Central memory CD4-positive, alpha-beta T cell (primary cell): ENCODE measurements at places on chromosomes 6 and 20.

- DNase-seq, result no peak
Observed at GRCh38 chr20:51510936-51511605, 31.4 kb downstream of the NFATC2 start.

DNA sequence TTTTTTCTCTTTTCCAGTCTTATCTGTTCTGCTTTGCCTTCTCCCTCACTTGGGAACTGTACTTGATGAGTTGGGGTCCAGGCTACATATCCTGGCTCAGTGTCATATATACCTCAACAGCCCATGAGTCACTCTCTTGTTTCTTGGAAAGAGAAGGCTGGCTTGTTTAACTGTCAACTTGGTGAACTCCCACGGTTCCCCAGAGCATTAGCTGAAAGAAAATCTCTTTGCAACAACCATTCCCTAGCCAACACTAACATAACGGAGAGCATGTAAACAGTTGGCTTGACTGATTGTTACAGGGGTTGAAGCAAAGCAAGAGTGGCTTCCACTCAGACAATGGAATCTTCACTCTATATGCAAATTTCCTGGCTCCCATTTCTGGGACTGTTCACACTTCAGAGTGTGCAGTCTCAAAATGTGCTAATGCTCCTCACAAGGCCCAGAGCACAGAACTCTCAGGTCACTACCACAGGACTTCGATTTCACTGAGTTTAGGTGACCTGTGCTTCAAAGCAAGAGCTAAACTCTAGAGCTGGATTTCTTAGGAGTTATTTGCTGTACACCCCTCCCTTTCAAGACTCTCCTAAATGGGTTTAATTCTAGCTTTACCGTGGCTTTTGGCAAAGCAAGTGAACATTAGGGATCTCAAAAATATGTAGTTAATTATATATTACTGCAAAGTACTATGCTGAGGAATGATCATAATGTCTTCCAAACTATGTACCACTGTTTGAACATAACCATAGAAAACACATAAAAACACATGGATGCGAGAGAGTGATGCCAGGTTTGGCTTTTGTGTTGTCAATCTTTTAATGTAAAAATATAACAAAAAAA, 609.8 kb downstream of the RFPL4B start:
- DNase-seq, result no peak

DNA sequence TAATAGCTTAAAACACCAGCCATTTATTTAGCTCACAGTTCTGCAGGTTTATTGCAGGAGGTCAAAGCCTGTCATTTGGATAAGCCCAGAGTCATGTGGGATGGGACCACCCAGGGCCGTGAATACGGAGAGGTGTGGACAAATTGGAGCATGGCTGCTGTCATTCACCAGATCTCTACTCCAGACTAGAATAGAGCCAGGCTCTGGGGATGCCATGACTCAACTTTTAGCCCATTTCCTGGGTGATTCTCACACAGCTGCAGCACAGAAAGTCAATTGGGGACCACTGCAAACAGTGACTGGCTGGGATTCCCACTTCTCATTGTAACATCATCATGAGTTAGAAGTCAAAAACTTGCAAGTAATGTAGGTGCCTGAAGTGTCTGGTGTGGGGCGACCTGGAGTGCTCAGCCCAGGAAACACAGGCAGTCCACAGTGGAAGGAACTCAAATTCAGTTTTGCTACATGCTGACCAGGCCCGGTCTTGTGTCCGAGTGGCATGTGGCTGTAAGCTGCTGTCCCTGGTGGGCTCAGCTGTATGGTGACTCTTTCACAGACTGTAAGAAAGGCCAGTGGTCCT, 174.3 kb downstream of the SCP2D1 start:
- no peak for DNase-seq

DNA sequence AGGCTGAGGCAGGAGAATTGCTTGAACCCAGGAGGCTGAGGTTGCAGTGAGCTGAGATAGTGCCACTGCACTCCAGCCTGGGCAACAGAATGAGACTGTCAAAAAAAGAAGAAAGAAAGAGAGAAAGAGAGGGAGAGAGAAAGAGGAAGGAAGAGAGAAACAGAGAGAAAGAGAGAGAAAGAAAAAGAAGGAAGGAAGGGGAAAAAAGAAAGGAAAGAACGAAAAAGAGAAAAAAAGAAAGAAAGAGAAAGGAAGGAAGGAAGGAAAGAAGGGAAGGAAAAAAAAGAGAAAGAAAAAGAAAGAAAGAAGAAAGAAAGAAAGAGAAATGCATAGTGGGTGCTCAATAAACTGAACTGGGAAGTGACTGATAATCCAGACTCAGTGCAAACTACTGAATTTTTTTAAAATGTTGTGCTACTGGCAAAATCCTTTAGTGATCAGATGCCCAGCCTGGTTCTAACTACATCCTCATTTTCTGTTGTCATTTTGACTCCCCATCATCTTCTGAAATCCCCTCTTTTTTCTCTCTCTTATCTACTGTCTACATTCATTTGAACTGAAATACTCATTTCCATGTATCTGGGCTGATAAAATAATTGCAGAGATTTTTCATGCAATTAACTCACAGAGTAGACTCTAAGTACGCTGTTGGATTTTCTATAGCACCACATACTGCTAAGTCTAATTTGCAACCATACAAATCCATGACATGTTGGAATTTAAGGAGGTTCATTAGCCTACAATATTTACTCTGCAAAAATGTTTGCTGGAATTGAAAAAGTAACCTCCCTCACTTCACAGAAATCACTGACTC, 85.3 kb upstream of the HIVEP1 start:
- no peak for DNase-seq

- DNase-seq, result no peak
Observed at GRCh38 chr6:7260291-7261031, 52.5 kb downstream of the SSR1 start.

DNA sequence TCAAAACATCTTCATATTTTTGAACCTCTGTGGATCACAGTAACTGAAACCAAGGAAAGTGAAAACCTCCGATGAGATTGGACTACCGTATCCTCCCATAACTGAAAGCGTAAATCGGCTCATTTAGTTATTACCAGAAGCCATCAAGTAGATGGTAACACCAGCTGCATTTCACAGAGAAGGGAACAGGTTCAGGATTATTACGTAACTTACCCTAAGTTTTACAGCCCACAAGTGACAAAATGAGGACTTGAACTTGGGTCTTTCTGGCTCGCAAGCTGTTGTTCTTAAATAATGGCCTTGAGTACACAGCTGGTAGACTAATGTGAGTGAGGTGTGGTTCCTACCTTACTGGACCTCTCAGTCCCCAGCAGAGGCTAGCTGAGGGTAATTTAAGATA, 37.9 kb upstream of the CBLN4 start:
- no peak for DNase-seq

DNA sequence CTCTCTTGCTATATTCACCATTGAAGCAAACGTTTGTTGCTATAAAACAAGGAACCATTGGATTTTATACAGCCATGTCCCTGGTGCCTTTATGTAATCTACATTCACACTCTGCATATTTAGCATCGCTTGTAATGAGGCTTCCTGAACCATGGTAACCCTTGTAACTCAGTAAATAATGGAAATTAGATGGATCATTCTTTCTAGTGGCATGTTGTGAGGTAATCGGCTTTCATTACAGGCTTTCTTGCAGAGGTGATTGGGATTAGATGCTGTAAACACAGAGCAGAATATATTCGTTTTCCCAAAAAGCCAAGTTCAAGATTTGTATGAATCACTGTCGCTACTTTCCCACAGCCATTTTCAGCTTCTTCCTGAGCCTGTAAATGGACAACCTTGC, 36.1 kb downstream of the SMPDL3A start:
- no peak for DNase-seq

GRCh38 chr20:57901526-57901925, 191.7 kb upstream of the PMEPA1 start:
- DNase-seq, result no peak

GRCh38 chr6:39199231-39199940, 29.9 kb downstream of the KCNK5 start:
- DNase-seq, result no peak

DNA sequence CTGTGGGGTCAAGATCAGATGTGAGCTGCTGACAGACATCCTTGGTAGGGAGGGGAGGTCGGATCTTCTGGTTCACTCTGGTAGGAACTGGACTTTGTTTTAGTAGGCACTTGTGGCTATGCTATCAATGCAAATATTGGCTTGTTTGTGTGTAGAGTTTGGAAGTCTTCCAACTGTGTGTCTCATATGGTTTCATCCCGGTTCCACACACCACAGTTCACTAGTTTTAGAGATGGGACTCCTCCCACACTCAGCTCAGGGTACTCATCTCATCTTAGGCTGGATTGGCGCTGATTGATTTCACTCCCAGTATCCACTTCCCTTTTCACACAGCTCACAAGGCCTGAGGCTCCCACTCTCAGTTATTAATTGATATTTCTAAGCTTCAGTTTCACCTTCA, 161.3 kb downstream of the THBS2 start:
- DNase-seq, result no peak

DNA sequence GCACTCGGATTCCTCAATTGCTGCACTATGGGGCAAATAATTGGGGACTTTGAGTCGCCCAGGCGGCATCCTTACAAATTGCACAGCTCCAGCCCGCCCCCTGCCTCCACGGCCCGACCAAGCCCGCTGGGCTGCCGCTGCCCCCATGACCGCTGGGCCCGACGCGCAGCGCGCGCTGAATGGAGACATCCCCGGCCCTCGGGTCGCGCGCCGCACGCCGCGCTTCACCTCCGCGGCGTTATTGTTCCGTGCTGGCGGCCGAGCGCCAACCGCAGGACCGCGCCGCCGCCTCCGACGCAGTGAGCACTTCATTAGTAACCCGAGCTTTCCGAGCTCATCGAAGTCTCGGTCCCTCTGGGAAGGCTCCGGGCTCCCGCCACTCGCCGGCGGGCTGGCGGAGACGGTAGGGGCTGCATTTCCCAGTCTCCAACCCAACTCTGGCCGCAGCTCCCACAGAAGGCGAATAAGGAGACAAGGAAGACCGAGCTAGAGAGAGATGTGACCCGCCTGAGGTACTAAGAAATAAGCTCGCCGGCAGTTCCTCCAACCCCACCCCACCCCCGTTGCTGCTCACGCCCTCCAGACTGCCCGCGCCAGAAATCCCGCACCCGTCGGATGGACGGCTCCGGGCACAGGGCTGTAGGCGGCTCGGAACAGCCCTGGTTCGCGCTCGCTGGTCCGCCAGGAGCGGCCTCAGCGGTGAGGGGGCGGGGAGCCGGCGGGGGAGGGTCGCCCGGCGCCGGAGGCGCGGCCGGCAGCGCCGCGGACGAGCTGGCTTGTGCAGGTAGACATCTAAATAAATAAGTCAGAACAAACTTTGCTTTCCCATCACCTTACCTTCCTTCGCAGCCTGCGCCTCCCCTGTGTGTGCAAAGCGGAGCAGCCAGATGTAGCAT, 703 bp downstream of the EPHA7 start:
- DNase-seq, result no peak

- no peak for DNase-seq
Observed at GRCh38 chr6:169168302-169168630, 85.4 kb downstream of the THBS2 start.

- no peak for DNase-seq
Observed at GRCh38 chr6:24455061-24455460, 34.3 kb downstream of the GPLD1 start.

- no peak for DNase-seq
Observed at GRCh38 chr6:28522594-28523240, 3.0 kb upstream of the GPX5 start.

DNA sequence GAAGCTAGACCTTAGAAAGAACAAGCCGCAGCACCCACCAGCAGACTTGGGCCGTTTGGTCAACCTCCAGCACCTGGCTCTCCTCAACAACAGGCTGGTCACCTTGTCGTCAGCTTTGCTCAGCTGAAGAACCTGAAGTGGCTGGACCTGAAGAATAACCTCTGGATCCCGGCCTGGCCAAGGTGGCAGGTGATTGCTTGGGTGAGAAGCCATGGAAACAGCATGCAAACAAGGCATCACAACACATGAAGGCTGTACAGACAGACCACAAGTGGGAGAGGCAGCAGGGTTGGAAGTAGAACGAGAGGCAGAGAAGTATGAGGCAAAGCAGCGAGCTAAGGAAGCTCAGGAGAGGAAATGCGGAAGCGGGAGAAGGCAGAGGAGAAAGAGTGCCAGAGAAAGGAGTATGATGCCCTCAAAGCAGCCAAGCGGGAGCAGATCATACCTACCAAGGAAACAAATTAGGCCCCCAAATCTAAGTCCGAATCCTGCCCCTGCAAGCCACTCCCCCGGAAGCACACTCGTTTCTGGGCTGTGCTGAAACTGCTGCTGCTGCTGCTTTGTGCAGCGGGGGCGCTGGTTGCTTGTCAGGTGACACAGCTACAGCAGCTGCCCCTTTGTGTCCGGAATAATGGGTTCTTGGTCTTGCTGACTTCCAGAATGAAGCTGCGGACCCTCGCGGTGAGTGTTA, 121.6 kb upstream of the LGSN start:
- peak; percentile 1 for DNase-seq

GRCh38 chr6:116111552-116112528, 11.2 kb downstream of the NT5DC1 start:
- no peak for DNase-seq

- no peak for DNase-seq
Observed at GRCh38 chr6:168576388-168576787, 135.4 kb downstream of the SMOC2 start.

- DNase-seq, result no peak
Observed at GRCh38 chr20:51506527-51507215, 35.8 kb downstream of the NFATC2 start.

DNA sequence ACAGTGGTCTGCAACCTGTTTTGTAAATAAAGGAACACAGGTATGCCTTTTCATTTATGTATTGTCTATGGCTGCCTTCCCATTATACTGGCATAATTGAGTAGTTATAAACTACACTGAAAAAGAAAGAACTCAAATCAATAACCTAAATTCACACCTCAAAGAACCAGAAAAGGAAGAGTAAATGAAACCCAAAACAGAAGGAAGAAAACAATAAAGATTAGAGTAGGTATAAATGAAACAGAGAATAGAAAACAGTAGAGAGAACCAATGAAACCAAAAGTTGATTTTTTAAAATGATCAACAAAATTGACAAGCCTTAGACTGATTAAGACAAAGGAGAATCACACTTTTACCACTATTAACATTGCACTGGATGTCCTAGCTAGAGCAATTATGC, 34.7 kb downstream of the FAM184A start:
- DNase-seq, result no peak

- no peak for DNase-seq
Observed at GRCh38 chr6:142799639-142800038, 145.3 kb downstream of the HIVEP2 start.

GRCh38 chr6:157533048-157533871, 152.3 kb downstream of the ZDHHC14 start:
- no peak for DNase-seq

DNA sequence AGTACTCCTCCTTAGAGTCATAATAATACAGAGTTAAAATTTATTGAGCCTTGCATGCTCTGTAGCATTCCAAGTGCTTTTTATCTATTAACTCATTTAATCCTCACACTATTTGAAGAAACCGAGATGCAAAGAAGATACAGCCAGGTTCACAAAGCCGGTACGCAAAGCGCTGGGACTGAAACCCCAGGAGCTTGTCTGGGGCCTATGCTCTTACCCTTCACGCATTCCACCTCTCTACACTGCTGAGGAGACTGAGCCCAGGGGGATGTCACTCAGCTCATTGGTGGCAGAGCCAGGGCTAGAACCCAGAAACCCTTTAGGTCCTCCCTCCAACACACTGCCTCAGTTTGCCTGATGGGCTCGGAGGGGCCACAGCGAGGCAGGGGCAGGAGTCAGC, 19.7 kb upstream of the MRPS18A start:
- no peak for DNase-seq
